ENCODE measurements at places on chromosomes 16 and 17.

DNA sequence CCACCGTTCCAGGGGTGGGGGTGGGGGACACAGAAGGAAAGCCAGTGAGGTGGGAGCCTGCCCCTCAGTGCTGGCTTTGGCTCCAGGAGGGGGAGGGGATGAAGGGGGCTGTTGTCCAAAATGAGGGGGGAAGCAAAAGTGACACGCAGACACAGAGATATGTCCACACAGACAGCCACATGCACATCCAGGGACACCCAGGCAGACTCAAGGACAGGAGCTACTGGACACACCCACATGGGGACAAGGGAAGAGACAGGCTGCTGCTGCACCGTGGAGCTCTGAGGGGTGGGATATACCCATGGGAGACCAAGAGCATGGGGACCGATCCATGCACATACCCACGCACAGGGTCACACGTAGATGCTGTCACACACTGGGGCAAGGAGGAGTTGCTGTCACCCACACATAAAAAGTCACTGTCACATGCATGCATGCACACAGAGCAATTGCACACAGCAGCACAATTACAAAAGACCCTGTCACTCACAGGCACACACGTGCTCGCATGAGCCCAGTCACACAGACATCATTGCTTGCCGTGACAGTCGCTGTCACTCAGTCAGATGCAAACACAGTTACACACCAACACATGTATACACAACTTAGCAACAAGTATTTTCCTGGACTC is 1.3 kb downstream of the THRA start:
- no peak for DNase-seq

- no peak for DNase-seq
Measured at GRCh38 chr17:1709971-1710806, at the start of gene TLCD2. Gene TLCD2, minus strand, starts transcription at chr17:1710377. Its CDS starts 135 bp downstream, at chr17:1710242.

GRCh38 chr17:77516902-77517301 is 376.1 kb downstream of the SEC14L1 start:
- no peak for DNase-seq

GRCh38 chr16:85626191-85626981 is 13.3 kb downstream of the GSE1 start:
- DNase-seq, result peak; percentile 46

DNA sequence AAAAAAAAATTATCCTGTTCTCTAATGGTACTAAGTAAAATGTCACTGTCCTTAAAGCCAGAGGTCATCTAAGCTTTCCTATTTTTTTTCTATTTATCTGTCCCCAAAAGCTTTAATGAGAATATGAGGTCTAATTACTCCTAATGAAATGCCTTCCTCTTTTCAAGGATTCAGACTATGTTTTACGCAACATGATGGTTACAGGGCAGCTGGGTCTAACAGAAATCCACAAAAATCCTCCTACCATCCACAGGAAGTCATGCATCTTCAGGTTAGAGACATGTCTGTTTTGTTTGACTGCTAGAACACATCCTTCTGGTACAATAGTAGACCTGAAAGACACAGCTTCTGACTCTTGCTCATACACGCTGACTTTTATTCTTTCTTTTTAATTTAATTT is 29.7 kb upstream of the NSRP1 start:
- DNase-seq, result no peak

GRCh38 chr17:71329310-71330098 is 791.3 kb upstream of the SOX9 start:
- no peak for DNase-seq

- DNase-seq, result no peak
Measured at GRCh38 chr17:70478902-70479301, 309.6 kb downstream of the KCNJ2 start.

DNA sequence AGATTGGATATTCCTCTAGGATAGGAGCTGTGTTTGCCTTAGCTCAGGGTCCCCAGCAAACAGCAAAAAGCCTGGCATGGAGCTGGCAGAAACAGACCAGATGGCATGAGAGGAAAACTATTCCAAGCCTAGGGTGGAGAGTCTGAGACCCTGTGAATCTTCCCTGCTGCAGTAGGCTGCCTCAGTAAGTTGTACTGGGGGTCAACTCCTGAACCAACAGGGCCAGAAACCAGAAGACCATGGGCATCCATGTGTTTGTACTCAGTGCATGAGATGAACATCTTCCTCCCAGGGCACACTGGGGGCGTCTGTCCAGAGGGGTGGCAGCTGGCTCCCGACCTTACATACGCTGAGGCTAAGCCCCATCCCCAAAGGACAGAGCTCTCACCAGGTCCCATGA is 214.4 kb downstream of the C16orf78 start:
- DNase-seq, result no peak

DNA sequence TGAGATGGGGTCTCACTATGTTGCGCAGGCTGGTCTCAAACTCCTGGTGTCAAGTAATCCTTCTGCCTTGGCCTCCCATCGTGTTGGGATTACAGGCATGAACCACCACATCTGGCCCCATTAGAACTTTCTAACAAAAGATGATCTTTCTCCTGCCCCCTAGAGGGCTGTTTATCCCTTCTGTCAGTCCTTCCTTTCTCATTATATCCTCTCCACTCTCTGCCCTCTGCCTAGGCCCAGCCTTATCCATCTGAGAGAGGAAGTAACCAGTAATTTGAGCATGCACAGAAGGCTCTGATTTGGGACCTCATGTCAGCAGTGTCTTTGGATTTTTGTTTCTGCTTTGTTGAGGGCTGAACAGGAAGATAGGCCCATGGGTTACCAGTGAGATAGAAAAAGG is 4.4 kb upstream of the DHX40 start:
- no peak for DNase-seq

DNA sequence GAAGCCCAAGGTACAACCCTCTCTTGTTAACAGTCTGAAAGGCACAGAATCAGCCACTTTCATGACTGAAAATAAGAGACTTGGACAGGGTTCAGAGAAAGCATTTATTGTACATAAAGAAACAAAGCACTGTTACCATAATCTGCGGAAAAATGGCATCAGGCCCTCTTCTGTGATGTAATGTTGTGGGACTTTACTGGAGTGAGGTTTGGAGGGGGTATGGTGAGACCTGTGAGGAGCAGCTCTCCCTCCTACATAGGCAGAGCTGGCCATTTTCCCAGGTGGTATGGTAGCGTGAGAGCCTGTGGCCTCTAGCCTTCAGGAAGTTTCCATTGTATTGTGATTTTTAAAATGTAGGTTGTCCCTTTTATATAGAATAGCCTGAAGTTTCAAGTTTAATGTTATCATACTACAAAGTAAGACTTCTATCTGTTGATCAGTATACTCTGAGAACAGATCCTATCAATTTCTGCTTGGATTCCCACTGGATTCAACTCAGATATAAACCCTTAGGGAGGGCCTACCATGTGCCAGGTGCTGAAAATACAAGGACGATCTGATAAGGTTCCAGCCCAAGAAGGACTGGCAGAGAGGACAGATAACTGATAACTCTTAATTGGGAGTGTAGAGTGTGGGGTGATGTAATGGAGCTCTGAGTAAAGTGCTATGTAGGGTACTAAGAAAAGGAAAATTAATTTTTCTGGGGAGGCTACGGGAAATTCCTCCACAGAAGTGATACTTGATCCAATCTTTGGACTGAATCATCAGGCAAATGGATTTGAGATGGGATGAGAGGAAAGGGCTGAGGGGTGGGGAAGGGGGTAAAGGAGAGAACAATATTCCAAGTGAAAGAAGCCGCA is 4.1 kb upstream of the YPEL2 start:
- DNase-seq, result no peak

GRCh38 chr16:53159781-53160436 is 105.1 kb downstream of the CHD9 start:
- peak; percentile 71 for DNase-seq
